ENCODE measurements at places on chromosomes 12 and 14.

DNA sequence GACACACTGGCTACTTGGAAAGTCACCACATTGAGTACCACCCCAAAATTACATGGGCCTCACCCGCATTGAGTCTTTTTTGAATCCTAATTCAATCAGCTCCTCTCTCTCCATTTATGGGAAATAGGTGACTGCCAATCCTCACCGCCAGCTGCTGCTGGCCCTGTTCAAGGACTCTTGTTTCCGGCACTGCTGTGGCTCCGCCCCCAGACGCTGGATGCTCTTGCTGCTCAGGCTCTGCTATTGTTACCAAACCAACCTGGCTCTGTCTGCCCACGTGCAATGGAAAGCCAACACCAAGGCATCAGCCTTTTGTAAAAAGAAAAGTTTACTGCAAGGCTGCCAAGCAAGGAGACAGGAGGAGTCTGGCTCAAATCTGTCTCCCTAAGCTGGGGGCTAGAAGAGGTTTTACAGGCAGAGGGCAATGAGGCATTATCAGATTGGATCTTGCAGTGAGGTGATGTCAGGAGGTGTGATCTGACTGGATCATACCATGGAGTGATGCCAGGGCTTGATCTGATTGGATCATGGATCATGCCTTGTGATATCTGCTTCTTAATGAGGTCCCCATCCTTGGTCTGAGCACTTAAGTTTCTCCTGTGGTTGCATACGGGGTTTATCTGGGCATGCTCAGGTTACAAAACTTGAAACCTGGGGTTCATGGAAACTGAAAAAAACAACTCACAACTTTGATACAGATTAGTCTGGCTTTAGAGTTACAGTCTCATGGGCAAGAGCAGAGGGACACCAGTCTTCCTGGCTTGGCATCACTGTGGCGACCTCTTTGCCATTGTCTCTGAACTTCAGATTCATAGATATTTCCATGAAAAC, 117.1 kb upstream of the SLC35F4 start:
- DNase-seq, result peak; percentile 76

DNA sequence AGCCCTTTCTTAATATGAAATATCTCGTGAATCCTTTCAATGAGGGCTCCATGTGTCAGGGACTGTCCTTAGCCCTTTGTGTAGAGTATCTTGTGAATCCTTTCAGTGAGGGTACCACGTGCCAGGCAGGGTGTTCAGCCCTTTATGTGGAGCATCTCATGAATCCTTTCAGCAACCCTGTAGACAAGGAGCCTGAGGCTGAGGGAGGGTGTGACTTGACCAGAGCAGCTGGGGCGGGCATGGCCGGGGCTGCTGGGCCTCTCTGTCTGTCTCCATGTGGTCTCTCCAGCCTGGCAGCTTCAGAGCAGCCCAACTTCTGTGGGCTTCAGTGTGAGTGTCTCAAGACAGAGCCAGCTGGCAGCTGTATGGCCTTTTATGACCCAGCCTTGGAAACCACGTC, 140.2 kb downstream of the AACS start:
- no peak for DNase-seq

- DNase-seq, result no peak
Observed at GRCh38 chr12:44031472-44032185, 195.7 kb downstream of the TMEM117 start.

GRCh38 chr14:81172881-81173280, 47.9 kb downstream of the GTF2A1 start:
- no peak for DNase-seq

- DNase-seq, result no peak
Observed at GRCh38 chr12:122028165-122028904, 6.7 kb downstream of the BCL7A start.

GRCh38 chr12:14776236-14776961, 26.9 kb downstream of the WBP11 start:
- DNase-seq, result no peak

DNA sequence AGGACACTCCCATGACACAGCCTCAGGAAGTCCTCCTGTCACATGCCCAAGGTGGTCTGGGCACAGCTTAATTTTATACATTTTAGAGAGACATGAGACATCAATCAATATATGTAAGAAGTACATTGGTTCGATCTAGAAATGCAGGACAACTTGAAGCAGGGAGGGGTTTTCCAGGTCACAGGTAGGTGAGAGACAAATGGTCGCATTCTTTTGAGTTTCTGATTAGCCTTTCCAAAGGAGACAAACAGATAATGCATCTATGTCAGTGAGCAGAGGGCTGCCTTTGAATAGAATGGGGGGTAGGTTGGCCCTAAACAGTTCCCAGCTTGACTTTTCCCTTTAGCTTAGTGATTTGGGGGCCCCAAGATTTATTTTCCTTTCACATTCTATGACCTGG, 2.5 kb downstream of the HSPB8 start:
- no peak for DNase-seq

- DNase-seq, result no peak
Observed at GRCh38 chr14:99575043-99576023, 28.7 kb downstream of the CCDC85C start.

DNA sequence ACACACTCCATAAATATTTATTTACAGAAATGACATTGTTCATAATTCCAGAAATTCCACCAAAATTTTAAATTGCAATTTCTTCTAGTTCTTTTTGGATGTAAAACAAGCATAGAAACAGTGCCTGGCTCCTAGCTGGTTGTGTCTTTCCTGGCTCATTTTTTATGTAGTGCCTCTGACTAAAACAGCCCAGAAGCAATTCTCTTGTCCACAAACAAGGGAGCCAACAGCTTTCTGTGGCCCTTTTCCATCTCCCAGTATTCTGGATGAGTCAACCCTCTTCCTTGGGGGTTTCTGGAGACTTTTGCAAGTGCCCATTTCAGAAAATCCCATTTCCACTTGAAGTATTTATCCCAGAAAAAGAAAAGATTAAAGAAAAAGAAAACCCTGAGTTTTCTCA, 141.4 kb downstream of the PHLDA1 start:
- no peak for DNase-seq

- no peak for DNase-seq
Observed at GRCh38 chr12:122282061-122282460, 15.8 kb upstream of the VPS33A start.

DNA sequence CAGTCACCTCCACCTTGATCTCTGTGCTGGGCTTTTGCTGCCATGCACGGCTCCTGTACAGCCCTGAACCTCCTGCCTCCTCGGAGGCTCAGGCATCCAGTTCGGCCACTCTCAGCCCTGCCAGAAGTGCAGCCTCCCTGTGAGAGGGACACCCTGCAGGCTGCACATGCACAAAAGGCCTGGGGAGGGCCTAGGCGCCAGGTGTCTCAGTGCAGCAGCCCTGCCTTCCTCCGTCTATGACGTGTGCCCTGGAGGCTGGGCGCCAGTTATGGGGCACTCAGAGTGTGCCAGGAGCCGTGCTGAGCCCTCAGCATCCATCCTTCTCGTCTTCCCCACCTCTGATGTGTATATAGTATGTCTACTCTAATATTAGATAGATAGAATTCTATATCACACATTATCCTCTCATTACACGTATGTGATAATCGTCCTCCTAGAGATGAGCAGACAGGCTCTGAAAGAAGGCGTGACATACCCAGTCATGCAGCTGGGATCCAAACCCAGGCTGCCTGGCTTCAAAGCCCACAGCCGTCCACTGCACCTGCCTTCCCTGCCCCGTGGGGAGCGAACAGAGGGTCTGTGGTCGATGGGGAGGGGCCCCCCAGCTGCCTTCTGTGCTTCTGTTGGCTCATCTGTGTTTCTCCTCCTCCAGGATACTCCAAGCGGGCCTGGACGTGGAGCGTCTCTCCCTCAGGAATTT, 101.1 kb downstream of the B4GALNT3 start:
- no peak for DNase-seq

DNA sequence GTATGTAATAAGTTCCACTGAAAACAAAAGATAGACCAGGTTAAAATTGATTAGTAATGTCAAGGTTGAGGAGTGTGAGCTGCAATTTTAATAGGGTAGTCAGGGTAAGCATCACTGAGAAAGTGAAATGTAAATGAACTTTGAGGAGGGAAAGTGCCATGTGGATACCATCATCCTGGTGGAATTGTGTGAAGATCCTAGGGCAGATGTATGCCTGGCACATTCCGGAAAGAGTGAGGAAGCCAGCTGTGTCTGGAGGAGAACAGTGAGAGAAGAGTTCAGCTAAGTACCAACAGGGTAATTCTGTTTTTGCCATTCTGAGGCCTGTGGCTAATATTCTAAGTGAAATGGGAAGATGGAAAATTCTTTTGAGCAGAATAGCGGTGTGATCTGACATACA, 2.9 kb upstream of the CLEC2A start:
- DNase-seq, result no peak

DNA sequence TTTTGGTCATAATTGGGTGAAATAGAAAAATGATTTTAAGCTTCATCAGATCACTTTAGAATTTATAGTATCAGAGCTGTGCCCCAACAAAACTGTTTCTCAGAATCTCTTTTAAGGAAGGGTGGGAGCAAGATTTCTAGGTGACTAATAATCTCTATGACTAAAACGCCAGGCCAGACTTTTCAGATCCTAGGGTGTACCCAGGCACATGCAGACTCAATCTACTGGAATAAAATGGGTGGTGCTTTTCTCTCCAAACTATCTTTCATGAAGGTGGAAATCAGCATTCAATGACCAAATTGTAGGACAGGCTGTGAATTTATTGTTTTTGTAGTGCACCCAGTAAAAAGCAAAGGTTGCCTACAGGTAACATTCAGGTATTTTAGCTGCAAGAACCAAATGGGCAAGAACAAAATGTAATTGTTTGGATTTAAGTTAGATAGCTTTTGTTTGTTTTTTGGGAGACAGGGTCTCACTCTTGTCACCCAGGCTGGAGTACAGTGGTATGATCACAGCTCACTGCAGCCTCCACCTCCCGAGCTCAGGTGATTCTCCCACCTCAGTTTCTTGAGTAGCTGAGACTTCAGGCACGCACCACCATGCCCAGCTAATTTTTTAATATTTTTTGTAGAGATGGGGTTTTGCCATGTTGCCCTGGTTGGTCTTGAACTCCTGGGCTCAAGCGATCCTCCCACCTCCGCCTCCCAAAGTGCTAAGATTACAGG, 49.5 kb downstream of the PPP2R5C start:
- no peak for DNase-seq

- no peak for DNase-seq
Observed at GRCh38 chr12:95173392-95174251, 43.6 kb downstream of the FGD6 start.

DNA sequence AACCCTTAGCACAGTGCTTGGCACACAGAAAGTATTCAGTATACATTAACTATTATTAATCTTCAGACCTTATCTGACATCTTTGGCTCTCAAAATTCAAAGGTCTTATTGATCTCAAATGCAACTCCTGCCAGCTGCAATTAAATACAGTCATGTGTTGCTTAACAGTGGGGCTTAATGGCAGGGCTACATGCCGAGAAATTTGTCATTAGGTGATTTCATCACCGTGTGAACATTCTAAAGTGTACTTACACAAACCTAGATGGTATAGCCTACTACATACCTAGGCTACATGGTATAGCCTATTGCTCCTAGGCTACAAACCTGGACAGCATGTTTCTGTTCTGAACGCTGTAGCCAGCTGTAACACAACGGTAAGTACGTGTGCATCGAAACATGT, 156.3 kb upstream of the TMCC3 start:
- DNase-seq, result no peak

- DNase-seq, result no peak
Observed at GRCh38 chr12:69660164-69660863, 38.8 kb downstream of the BEST3 start.

DNA sequence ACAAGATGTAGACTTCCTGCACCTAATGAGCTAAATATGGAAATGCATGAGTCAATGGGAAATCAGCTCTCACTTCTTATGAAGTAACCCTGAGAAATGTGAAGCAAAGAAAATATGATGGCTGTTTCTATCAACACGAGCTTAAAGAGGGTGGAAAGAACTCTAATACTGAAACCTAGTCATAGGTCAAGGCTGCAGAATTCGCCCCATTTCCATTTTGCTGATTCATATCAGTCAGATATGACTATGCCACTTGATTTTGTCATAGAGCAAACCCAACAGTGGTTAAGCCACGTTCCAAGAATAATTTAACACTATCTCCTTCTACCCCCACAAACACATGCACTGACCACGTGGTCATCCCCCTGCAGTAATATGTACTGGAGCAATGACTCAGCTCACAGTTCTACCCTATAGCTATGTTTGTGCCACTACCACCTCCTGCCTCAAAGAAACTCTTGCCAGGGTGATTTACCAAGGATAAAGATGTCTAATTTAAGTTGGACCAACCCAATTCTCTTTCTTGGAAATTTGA, 157.5 kb downstream of the TMTC3 start:
- DNase-seq, result no peak

GRCh38 chr12:20442322-20442721, 74.0 kb downstream of the PDE3A start:
- DNase-seq, result no peak

GRCh38 chr12:67582844-67583243, 65.7 kb upstream of the DYRK2 start:
- DNase-seq, result no peak

DNA sequence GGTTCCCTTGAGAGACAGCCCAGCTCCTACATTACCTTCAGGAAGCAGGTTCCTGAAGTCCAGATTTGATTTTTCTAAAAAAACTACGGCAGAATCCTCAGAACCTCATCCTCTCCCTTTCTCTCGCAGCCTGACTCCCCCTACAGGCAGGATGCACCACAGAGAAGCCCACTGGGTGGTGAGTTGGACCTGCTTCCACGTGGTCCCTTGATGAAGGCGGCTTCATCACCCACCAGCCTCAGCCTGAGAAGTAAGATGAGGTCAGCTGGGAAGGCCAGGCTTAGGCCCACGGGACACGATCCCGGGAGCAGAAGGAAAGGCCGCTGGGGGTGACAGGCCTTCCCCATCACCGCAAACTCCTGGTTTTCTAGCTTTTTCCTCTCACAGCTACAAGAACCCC, 83.0 kb downstream of the ACTN1 start:
- no peak for DNase-seq

DNA sequence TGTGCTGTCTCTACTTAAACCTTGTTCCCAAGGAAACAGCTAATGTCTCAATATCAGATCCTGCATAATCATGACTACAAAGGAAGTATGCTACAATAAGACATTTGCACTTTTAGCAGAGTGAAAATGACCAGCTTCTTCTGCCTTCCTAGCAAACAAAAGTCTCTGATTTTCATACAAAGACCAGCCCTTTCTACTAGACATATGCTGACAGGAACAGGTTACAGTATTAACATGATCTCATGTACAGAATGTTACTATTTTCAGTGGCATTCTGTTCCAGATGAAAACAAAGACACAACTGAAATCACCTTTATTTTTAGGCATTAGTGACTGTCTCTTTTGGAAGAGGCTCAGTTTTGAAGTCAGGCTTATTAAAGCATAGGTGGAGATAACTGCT, 228.6 kb downstream of the MED13L start:
- DNase-seq, result no peak

GRCh38 chr12:74292351-74293194, 245.1 kb upstream of the ATXN7L3B start:
- DNase-seq, result peak; percentile 68

GRCh38 chr14:103130965-103131364, 7.7 kb downstream of the TNFAIP2 start:
- no peak for DNase-seq

DNA sequence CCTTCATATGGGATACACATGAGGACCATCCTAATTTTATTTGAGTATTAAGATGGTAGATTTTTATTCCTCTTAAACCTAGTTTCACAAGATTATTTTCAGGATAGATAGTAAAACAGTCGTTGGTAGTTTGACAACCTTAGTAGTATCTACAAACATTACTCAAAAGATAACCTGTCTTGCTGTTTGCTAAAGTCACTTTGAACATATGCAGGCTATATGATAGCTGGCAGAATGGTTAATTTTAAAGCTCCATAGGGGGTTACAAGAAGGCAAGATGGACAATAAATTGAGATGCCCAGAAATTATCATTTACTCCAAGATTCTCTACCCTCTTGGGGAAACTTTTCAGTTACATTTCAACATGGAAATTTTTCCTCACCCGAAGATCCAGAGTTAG, 525.7 kb downstream of the SOX5 start:
- DNase-seq, result no peak
